ENCODE measurements at places on chromosomes 1 and 21.

GRCh38 chr1:54834007-54834541 is 33.0 kb upstream of the TTC22 start:
- DNase-seq: no peak

DNA sequence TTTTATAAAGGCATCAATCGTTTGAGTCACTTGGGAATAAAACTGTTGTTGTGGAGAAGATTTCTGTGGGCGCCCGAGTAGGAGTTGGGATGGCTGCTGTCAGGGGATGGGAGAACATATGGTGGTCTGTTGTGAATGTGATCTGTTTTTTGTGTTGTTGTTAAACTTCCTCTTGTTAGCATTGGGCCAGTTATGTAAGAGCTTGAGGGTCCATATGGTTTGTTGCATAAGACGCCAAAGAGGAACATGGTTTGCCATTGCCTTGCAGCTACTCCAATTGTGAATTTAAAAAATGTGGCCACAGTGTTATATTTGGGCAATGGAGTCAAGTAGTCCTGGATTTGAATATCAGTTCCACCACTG is 136.1 kb upstream of the JUN start:
- DNase-seq: peak; percentile 94

GRCh38 chr1:50426702-50427085 is 3.5 kb upstream of the DMRTA2 start:
- DNase-seq: no peak

DNA sequence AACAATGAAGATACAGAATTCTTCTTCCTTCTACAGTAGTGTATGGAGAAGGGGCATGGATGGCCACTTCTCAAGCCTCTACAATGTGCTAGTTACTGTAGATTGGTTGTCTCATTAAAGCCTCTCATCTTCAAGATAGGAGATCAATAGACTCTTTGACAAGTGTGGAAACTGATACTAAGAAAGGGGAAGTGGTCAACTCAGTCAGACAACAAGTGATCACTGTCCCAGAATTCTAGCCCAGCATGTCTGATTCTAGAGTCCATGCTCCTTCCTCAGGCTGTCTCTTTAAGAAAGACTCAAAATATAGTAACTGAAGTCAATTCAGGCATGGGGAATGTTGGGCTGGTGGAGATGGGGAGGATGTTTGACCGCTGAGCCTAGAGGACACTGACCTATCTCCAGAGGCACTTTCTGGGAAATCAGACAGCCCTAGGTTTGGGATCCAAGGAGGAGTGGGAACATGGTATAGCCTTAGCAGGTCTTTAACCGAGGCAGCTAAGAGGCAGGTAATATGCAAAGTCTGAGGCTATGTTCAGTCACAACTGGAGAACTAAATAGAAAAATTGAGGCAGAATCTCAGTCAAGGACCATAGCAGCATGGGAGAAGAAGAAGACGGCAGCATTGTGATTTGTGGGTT is 39.3 kb upstream of the EYA3 start:
- DNase-seq: peak; percentile 94

DNA sequence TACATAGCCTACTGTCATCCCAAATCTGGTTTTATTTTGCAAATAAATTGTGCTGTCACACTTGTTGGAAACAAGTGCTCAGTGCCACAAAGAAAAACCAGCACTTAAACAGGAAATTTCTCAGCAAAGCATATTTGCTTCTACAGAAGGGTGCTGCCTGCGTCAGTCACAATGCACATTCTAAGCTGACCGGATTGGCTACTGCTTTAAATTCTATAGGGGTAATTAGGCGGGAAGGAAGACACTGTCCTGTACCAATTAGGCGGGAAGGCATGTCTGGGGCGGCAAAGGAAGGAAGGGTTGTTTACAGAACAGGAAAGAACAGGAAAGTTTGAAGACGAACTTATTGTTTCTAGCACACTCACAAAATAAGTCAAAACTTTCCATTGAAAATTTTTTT is 2.8 kb downstream of the IFI16 start:
- DNase-seq: peak; percentile 4

GRCh38 chr1:224497714-224498573 is 63.3 kb upstream of the WDR26 start:
- peak; percentile 99 for DNase-seq

Measured in MV-4-11 (cell line).